Transverse colon (tissue), 4 donors: ENCODE measurements at places on chromosomes 2 and 18. TPM values are rescaled to one million over a fixed set of nuclear protein-coding genes. Genes with fewer than 3 reads are reported as not detected.

The FAM124B gene
- total RNA-seq = 0.60 TPM

The SCTR gene
- not detected for total RNA-seq

DNA sequence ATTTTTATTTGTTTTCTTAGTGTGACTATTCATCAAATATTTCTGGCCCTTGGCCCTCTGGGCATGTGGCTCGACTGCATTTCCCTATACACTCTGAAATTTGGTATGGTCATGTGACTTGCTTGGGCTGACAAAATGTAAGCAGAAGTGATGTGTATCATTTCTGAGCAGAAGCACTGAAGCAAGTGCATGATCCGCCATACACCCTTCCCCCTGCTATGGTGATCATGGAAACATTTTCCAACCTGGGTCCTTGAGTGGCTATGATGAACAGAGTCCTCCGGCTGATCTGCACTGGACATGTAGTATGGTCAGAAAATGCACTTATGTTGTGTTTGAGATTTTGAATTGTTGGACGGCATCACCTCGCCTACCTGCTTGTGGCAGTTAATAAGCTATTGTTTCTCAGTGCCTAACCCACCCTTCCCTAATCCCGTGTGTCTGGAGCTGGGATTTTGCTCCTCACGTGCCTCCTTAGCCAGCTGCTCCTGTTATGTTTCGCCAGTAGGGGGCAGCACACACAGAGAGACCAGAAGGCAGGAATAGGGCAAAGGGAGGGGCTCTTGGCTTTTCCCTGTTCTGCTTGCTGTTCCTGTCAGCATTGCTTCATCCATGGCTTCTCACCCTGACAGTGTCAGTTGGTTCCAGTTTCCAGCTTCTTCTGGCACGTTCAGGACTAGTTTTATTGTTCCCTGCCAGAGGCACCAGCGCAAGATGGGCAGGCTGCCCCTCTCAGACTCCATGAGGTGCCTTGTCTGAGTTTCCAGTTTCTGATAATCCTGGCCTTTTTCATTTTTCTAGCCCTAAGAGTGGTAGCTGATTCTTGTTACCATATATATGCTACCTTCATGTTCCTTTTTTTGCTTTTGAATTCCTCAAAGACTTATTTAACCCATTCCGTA is 207.4 kb downstream of the ARL6IP6 start:
- peak; percentile 72 for DNase-seq

DNA sequence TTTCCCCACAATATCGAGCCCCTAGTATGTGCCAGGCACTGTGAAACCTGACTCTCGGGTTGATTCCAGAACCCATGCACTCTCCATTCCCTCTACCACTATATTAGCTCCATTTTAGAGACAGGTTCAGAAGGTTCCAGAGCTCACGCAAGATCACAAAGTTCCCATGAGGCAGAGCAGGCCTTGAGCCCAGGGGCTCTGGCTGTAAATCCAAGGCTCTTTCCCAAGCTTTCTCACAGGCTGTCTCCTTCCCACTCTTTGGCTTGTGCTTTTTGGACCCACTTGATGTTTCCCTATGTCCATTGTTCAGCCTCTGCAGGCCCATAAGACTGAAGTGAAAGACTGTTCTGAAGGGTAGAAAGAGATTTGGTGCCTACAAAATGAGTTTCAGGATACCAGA is 15.7 kb downstream of the KIAA2012 start:
- DNase-seq = no peak

GRCh38 chr2:207282916-207283315 is 117.2 kb upstream of the KLF7 start:
- no peak for DNase-seq

GRCh38 chr18:36593641-36594040 is 235.2 kb downstream of the TPGS2 start:
- no peak for DNase-seq

DNA sequence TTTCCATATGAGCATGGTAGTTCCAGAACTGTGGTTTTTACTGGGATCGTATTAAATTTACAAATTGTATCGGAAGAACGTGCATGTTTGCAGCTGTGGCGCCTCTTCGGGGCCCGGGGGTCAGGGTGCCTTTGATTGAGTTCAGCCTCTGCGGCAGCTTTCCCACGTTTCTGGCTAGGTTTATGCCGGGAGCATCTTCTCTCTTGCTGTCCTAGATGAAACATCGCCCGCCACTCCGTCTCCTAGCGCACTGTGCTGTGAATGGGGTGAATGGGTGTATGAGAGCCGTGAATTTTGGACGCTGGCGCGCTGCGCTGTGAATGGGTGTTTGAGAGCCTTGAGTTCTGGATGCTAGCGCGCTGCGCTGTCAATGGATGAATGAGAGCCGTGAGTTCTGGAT is 12.3 kb downstream of the PDCD1 start:
- no peak for DNase-seq

DNA sequence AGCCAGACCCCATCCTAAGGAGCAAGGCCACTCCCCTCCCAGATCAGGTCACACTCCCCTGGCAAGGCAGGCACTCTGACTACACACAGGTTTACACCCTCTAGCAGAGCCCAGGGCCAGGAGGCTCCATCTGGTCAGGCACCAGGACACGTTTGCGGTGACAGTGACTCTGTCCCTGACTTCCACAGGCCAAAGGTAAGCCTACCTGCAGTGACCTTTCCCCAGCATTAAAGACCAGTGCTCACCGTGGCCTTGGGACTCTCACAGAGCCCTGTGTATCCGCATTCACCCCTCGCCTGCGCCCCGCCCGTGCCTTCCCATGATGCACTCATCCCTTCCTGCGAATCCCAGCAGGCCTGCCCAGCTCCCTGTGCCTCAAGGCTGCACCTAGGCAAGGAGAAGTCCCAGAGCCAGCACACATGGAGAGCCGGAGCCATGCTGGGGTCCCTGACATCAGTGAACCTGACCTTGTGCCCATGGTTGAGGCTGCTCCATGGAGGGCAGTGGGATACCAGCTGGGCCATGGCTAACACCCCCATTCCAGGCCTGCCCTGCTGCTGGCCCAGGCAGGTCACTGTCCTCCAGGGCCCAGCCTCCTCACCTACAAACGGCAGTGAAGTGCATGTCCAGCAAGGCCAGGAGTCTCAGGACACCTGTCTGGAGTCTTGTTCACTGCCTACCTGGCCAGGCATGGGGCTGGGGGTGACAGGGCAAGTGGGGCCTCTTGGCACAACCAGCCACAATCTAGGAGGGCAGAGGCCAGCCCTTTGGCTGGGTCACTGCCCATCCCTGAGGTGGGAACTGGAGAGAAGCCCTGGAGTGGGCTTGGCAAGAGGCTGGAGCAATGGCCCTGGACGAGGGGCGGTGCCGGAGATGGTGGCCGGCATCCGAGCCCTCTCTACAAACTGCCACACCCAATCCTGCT is 3.0 kb downstream of the NEURL3 start:
- peak; percentile 41 for DNase-seq

- no peak for DNase-seq
Measured at GRCh38 chr2:18610090-18610489, 20.7 kb upstream of the NT5C1B start.

DNA sequence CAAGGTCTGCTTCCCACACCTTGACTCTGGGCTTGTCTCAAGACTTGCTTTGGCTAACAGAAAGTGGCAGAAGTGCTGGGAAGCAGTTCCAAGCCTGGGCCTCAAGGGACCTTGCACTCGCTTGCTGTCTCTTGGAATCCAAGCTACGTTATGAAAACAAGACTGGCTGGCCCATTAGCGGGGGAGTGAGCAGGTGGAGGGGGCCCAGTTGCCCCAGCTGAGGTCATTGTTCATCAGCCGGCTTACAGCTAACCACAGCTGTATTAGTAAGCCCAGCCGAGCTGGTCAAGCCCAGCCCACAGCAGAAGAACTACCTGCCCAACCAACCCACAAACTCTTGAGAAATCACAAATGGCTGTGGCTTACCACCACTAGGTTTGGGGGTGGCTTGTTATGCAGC is 63.1 kb downstream of the MARCO start:
- no peak for DNase-seq

DNA sequence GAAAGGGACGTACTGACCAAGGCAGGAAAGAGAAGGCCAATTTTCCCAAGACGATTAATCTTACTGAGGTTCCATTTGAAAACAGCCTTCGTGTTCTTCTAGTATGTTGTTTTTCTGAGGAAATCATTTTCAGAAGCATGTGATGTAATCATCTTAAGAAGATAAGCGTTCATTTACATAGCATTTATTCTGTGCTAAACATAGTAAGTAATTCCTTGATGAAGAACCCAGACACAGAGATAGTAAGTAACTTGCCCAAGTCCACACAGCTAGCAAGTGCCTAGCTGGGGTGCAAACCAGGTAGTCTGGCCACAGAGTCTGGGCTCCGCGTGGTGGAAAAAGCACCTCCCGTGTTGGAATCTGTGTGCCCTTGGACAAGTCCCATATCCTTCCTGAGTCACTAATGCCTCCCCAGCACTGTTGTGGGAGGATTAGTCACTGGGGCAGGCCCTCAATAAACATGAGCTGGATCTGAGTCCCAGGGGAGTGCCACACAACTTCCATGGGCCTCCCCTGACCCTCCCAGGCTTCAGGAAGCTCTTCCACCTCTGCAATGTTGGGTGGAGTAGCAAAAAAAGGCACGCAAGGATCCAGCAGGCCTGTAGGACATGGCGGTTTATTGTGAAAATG is 26.9 kb upstream of the ASAP2 start:
- DNase-seq = peak; percentile 70
